ENCODE measurements at places on chromosomes 7 and 10.

DNA sequence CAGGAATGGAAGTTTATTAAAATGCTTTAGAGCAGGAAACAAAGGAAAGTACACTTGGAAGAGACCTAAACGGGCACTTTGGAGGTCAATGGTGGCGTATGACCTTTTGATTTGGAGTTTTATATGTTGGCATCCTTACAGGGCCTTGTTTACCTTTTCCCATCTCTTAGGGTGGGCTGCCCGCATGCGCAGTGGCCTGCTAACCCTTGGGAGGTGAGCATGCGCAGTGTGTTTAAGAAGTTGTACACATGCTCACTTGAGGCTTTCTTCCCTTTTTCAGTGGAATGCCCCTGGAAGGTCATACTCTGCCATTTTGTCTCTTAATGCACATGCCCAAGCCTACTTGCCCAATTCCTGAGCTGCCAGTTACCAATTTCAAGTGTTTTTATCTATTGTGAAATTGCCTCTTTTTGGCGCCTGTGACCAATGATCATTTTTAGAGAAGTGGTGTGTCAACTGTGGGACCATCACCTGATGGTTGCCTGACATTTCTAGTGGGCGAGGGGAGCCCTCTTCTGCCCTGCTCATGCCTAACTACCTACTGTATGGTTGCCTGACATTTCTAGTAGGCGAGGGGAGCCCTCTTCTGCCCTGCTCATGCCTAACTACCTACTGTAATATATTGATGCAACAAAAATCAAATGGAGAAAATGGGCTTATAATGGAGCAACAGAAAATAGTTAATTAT is 138.0 kb downstream of the PPP1R9A start:
- no peak for DNase-seq

DNA sequence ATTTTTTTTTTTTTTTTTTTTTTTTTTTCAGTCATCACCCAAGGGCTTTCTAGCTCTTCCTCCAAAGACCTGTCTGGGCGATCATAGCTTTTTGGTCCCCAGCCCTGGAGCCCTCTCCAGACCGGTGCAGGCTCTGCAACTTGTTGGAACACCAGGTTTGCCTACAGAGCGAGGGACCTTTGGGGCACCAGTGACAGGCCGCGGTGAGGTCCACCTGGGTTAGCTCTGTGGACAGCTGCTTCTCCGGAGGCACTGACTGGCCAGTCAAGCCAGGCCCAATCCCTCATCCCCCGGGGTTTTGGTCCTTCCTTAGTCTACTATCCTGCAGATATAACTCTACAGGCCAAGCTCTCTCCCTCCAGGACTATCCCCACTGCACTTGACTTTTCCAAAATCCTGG is 86.8 kb upstream of the SMNDC1 start:
- no peak for DNase-seq

- DNase-seq = no peak
These were observed 59.4 kb downstream of the POM121L12 start for GRCh38 chr7:53094827-53095226.

GRCh38 chr10:66337211-66337610 is 588.6 kb upstream of the LRRTM3 start:
- DNase-seq = no peak

- no peak for DNase-seq
These were observed 281.1 kb downstream of the PLXNA4 start for GRCh38 chr7:132295175-132295574.

DNA sequence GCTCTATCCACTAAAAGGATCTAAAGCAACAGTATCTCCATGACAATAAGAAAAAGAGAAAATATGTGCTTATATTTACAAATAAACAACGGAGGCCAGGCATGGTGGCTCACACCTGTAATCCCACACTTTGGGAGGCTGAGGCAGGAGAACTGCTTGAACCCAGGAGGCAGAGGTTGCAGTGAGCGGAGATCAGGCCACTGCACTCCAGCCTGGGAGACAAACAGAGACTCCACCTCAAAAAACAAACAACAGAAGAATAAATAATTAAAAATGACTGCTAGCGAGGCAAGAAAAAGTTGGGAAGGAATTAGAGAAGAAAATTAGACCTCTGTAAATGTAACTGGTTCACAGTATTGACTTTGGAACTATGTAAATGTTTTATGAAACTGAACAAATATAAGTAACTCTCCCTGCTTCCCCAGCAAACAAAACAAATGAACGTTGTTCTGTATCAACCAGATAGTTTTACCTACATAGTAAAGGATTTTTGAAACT is 17.1 kb downstream of the TRIM24 start:
- no peak for DNase-seq

GRCh38 chr7:38310591-38311101 is 37.2 kb upstream of the TARP start:
- no peak for DNase-seq

DNA sequence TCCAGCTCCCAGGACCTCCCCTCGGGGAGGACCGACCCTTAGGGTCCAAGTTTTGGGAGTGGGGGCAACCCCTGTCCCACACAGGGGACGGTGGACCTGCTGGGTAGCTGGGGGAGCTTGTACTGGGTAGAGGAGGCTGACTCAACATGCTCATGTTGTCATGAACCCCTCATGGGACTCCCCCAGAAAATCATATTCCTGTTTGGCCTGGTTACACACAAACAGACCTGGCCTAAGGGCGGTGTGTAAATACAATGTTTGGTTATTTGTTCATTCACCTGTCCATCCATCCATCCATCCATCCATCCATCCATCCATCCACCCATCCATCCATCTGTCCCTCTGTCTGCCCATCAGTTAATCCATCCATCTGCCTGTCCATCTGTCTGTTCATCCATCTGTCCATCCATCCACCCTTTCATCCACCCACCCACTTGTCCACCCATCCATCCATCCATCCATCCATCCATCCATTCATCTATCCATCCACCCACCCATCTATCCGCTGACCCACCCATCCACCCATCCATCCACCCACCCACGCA is 92.9 kb downstream of the DNAJB6 start:
- DNase-seq = no peak

DNA sequence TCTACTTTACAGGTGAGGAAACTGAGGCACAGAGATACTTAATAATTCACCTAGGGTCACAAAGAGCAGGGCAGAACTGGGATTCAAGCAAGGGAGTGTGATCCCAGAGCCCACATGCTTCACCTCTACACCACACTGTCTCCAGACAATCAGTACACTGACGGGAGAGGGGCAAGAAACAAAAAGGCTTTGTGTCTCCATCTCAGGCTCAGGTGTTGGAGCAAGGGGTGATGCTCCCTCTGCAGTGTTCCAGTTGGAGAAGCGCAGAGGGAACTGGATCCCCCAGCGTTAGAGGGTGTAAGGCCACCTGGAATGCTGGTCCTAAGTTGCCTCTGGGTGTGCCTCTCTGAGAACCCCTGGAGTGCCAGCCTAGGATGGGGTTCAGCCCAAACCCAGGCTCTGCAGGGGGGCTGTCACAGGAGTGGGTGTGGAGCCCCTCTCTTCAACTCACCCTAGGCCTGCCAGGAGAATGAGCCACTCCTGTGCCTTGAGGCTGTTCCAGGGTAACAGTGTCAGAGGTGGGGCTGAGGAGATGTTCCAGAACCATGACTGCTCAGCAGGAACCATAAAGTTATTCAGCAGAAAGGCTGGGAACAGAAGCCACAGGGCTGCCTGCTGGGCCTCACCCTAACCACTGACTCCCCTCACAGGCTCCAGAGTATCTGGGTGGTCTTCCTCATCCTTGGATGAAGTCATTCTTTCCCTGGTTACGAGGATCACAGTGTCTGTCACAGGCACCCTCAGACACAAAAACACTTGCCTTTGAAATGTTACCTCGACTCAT is 5.5 kb downstream of the RBP4 start:
- DNase-seq = no peak

- no peak for DNase-seq
These were observed 580.5 kb downstream of the INHBA start for GRCh38 chr7:41122256-41122987.

- no peak for DNase-seq
These were observed 113.8 kb downstream of the EBF3 start for GRCh38 chr10:129850316-129850715.

DNA sequence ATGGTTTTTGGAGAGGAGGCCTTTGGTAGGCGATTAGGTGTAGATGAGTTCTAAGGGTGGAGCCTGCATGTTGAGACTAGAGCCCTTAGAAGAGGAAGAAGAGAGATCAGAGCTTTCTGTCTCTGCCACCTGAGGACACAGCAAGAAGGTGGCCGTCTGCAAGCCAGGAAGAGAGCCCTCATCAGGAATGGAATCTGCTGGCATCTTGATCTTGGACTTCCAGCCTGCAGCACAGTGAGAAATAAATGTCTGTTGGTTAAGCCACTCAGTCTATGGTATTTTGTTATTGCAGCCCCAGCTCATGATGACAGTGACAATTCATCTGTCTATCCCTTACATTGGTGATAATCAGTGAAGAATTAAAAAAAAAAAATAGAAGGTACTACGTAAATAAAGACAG is 335.2 kb downstream of the PRPF18 start:
- no peak for DNase-seq

GRCh38 chr7:140571538-140572122 is 69.0 kb downstream of the DENND2A start:
- no peak for DNase-seq

GRCh38 chr10:132059760-132060508 is 5.8 kb upstream of the JAKMIP3 start:
- DNase-seq = no peak

DNA sequence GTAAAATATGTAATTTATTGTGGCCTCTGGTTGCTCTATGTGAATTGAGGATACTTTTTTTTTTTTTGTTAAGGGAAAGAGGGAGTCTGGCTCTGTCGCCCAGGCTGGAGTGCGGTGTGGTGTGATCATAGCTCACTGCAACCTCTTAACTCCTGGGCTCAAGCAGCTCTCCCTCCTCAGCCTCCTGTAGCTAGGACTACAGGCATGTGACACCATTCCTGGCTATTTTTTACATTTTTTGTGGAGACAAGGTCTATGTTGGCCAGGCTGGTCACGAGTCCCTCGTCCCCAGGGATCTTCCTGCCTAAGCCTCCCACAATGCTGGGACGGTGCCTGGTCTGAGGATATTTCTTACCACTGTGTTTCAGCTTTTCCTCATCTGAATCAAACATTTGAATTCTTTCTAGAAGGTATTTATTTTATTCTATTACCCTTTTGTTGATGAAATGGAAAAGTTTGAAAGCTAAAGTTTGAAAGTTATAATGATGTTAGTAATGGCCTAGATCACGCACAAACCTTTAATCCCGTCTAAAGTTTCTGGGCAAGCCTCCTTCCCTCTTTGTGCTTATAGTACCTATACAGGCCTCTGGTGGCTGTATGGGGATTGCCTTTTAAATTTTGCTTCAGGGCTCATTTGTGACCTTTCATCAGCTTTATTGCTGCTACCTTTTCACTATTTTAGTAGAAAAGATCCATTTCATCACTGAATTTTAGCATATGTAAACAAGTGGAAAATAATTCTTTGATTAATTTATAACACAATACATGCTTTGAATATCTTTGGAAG is 2.0 kb downstream of the IFRD1 start:
- DNase-seq = no peak

GRCh38 chr7:8092140-8092539 is 123.5 kb downstream of the GLCCI1 start:
- DNase-seq = no peak

DNA sequence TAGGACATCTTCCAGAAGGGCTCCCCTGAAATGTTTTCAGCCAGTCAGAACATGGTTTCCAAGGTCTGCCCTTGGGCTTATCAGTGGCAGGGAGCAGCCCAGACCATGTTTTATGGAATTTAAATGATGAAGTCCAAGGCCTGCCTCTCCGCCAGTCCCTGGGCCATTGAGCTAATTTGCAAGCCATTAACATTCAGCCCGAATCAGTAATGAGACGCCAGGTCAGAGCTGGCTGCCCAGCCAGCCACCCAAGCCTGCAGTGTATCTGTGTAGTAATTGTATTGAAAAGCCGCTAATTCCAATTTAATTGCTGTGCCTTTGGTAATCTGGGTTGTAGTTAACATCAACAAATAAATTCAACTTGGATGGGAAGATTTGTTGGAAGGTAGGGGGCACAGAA is 131.4 kb downstream of the PAXIP1 start:
- no peak for DNase-seq

GRCh38 chr7:115805458-115805857 is 225.1 kb downstream of the TFEC start:
- DNase-seq = no peak

- DNase-seq = no peak
These were observed 554.2 kb downstream of the DNAJB6 start for GRCh38 chr7:157890921-157891401.

DNA sequence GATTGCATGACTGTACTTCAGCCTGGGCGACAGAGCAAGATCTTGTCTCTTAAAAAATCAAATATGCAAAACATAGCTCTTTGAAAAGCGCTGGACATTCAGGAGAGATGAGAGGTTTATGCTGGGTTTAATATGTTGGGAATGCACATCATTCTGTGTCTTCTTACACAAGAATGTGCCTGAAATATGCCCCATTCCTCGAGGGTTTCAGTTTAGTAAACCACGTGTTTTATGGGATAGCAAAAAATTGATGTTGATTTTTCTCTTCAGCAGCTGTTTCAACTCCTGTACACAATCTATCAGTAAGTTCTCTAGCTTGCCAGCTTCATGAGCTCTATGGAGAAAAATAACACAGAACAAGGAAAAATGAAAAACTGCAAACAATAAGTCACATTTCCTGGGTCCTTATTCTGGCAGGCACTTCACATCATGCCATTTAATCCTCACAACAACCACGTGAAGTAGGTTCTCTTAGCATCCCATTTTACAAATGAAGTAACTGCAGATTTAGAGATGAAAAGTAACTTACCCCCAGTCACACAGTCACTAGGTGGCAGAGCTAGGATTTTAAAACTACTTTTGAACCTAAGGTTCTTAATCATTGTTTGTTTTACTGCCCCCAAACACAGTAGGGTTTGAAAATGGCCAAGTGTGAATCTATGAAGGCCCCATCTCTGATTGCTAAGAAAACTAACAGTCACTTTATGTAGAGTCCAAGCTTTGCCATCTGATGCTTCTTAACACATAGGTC is 423.6 kb downstream of the PHTF2 start:
- no peak for DNase-seq

- no peak for DNase-seq
These were observed 243.2 kb downstream of the HTR7 start for GRCh38 chr10:90614631-90615030.

DNA sequence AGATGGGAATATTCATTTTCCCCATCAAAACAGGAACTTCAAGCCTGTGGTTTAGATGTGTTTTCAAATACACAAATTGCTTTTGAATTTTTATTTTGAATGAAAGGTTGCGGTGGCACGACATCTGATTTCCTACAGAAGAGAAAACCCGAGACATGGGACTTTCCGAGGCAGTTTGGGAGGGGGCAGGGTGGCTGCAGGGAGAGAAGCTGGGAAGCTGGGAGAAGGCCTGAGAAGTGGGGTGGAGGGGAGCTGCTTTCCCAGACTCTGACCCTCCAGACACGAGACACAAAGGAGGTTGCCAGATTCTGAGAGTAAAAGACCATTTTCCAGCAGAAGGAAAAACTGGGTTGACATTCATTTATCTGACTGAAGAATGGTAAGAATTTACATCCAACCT is 19.6 kb downstream of the TMEM176A start:
- DNase-seq = no peak

Data from stimulated activated CD8-positive, alpha-beta memory T cell treated with anti-CD3 and anti-CD28 coated beads, Interleukin-15, amount 100 ng/mL, for 24 hours (primary cell).